ENCODE measurements at places on chromosomes 1 and 21.

DNA sequence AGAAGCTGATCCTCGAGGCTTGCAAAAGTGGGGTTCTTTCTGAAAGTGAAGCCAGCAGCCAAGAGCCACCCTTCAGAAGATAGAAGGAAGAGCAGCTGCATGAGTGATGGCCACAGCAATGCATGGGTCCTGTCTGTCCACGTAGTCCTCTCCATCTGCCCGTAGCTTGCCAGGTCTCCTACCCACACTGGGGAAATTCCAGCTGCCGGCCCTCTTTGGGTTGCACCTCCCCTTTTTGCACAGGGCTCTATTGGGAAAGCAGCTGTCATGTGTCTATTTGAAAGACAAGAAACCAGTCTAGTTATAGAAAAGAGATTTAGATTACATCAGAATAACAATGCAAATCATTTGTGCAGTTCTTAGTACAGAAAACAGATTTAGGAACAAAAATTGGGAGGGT lies 204.4 kb downstream of the GIPC2 start:
- DNase-seq = no peak

GRCh38 chr1:108570128-108570527 lies 10.2 kb downstream of the EEIG2 start:
- DNase-seq = peak; percentile 58

DNA sequence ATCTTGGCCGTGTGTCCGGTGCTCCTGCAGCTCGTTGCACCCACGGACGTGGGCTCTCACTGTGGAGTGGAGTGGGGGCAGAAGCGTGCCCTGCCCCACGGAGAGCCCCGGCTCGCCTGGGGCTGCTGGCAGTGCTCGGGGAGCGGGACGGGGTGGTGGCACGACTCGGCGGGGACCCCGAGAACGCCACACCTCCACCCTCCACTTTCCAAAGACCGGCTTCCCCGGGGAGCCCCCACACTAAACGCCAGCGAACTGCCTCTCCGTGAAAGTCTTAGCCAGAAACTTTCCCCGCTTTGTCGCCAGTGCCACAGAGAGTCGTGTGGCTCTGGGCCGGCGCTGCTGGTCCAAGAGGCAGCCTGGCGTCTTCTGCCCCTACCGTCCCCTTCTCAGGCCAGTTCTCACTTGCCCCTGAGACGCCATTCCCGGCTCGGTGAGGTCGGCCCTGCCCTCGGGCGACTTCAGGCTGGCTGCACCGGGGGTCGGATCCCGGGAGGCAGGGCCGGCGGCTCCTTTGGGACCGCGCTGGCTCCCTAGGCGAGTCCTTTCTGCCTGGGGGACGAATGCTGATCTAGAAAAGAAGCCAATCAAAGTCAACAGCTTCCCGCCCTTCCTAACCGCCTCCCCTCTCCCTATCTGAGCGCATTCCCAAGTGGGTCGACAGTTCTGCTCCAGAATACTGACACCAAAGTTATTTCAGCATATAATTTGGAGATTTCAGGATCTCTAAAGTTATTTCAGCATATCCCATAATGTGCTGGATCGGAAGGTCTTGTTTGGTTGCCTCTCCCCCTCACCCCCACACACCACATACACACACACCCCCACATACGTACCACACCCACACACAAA lies 2.6 kb upstream of the SAMD13 start:
- DNase-seq = peak; percentile 60

DNA sequence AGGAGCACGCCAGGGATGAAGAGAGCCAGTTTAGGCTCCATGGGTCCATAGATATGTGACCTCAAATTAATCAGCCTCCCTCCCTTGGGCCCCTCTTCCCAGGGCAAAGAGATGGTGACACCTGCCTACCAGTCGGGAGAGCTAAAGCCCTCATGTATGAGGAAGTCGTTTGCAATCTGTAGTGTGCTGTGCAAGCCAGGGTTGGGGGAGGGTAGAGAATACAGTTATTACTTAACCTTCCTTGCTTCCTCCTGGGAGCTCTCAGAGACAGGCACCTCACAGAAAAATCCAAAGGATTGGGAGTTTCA lies 4.0 kb downstream of the PGLYRP4 start:
- no peak for DNase-seq

DNA sequence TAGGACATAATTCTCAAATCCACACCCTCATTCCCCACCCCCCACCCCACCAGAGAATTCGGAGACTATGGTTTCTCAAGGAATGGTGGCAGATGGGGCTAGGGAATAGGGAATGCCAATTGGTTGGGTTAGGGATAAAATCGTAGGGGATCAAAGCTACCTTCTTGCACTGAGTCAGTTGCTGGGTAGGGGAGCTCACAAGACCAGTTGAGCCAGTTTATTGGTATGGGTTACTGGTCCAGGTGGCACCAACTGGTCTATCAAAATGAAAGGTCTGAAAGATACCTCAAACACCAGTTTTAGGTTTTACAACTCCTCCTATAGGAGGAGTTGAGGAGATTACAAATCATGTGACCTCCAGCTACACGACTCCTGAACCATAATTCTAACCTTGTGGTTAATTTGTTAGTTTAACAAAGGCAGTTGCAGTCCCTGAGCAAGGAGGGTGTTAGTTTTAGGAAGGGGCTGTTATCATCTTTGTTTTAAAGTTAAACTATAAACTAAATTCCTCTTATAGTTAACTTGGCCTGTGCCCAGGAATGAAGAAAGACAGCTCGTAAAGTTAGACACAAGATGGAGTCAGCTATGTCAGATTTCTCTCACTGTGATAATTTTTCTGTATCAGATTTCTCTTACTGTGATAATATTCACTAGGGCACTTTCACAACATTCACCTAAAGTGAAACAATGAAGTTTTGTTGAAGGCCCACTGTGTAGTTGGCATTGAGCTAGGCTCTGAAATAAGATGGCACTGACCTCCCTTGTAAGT lies 2.5 kb downstream of the SHISAL2A start:
- DNase-seq = peak; percentile 60

- DNase-seq = peak; percentile 44
Measured at GRCh38 chr1:17218939-17219338, 14.0 kb downstream of the PADI1 start.

DNA sequence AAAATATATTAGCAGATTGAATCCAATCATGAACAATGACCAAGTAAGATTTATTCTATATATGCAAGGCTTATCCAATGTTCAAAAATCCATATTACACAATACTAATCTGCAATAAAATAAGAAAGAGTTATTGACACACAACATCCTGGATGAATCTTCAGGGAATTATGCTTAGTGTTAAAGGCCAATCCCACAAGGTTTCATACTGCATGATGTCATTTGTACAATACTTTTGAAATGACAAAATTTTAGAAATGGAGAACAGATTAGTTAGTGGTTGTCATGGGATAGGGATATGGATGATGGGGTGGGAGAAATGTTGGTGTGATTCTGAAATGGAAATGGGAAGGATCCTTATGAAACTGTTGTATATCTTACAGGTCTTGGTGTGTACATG lies 425.7 kb downstream of the SIPA1L2 start:
- DNase-seq = no peak

DNA sequence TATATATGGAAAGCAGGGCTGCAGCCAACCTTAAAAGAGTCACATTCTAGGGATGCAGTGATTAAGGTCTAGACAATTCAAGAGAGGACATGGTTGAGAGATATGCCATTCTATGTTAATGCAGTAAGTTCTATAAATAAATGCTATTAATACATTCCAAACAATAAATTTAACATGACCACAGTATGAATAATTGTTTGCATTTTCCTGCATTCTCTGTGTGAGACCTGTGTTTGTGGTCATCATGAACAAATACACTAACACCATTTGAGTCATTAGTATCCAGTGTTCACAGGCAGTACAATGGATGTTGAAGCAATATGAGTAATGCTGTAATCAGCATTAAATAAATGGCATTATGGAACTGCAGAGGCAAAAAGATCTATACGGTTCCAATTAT lies 5.5 kb upstream of the ZRANB2 start:
- peak; percentile 25 for DNase-seq

DNA sequence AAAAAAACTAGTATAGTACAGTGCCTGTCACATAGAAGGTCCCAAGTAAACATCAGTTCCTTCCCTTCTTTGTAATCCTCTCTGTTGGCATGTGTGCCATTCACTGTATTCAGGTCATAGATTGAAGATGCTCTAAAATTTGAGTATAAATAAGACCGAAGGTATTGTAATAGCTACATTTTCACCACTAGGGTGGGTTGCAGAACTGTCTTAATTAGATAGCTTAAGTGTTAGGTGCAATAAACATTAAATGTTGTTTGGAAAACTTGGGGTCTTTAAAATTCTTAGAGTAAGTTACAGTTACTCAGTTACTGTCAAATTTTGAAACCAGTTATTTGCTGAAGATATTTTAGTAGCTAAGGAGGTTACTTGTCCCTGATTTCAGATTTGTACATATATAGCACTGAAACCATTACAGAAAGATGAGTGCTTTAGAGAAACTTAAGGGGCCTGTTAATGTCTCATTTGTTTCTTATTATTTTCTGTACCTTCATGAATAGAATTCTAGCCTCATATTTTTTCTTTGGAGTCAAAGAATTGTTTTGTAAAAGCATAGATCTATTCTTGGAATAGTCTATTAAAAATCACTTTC lies 24.3 kb downstream of the PER3 start:
- peak; percentile 67 for DNase-seq

- peak; percentile 41 for DNase-seq
Measured at GRCh38 chr1:110555807-110556470, 37.0 kb upstream of the KCNA10 start.

- DNase-seq = no peak
Measured at GRCh38 chr1:174988539-174988938, 11.2 kb upstream of the CACYBP start.

- DNase-seq = peak; percentile 65
Measured at GRCh38 chr1:6260433-6260934, 414 bp downstream of the GPR153 start.

- peak; percentile 35 for DNase-seq
Measured at GRCh38 chr1:26761217-26761616, 26.5 kb upstream of the PIGV start.

- no peak for DNase-seq
Measured at GRCh38 chr1:185942961-185943360, 208.8 kb downstream of the HMCN1 start.

GRCh38 chr1:168726719-168727118 lies 2.3 kb downstream of the DPT start:
- DNase-seq = no peak

DNA sequence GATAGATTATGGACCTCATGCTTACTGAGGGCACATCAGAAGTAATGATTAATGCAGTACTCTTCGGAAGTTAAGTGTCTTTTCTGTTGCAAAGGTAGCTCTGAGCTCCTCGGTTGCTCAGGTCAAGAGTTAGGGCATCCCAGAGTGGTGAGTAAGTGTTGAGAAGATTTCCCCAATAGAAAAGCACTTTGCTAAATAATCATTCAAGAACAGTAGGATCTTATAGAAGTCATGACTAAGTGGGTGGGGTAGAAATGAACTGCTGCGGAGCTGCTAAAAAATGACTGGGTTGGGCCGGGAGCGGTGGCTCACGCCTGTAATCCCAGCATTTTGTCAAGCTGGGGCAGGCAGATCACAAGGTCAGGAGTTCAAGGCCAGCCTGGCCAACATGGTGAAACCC lies 648.6 kb upstream of the CAMK1G start:
- DNase-seq = no peak

DNA sequence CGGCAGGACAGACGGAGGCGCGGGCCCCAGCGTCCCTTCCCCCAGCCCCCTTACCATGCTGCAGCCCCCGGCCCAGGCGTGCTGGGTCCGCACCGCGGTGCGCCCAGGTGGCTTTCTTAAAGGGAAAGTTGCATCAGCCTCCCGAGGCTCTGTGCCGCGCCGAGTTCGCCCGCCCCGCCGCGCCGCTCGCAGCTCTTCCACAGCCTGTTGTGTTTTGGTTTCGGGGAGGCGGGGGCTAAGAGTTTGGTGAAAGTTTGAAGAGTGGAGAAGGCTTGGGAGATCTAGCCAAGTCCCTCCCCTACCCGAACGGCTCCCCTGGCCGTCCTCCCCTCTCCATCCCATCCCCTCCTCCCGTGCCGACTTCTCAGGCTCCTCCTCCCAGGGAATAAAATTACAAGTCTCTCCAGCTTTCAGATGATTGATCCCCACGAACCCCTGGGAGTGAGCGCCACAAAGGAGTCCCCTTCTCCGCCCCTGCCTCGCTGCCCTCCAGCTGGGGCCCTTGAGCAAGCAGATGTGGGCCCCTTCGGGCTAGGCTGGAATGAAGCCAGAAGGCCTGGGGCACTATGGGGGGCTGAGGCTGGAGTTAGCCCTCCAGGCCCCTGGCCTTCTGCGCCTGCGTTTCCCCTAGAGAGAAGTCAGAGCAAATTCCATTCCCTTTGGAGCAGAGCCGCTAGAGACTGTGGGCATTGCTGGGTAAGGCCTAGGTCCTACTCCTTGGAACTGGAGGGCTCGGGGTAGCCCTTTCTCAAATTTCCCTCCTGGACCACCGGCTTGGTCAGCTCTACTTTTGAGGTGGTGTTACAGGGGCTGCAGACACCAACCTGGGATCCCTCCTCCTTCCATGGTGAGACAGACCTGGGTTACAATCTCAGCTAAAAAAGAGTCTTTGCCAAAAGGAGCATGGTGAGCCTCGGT lies at the start of gene SLC6A9:
Gene SLC6A9, minus strand, starts transcription at position 211 of the 918 bp plus-strand sequence. CDS start 7,185 bp downstream, outside the sequence.
- peak; percentile 73 for DNase-seq

DNA sequence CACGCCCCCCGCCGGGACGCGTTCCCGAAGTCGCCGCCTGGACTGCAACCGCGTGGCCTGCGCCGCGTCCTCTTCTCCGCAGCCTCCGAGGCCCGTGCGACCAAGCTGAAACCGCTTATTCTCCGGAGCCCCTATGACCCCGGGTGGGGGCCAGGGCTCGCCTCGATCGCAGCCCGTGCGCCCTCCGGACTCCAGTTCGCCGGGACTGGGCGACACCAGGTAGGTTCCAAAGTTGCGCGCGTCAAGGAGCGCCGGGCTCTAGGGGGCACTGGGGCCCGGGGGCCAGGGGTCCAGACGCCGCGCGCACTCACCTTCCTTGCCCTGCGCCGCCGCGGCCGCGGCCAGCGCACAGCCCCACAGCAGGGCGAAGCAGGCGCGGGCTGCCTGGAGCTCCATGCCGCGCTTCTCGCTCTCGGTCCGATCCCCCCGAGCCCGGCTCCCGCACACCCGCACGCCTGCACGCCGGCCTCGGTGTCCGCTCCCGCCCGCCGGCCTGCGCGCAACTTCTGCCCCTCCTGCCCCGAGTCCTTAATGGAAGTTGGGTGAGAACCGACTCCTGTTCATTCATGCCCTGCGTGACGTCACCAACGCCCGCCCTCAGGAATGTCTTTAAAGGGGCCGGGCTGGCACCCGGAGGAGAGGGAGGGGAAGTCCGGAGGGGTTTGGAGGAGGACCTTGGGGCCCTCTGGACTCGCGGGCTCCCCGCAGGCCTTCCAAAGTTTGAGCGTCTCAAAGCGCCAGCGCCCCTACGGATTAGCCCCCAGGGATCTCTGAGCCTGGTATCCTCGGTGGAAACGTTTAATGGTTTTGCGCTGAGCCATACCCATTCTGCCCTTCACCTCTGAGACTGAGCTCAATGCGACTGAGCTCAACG lies at the start of gene EPHA2:
Gene EPHA2, minus strand, starts transcription at position 533 of the 874 bp plus-strand sequence. Its CDS starts 137 bp downstream, at position 396.
- DNase-seq = peak; percentile 74

GRCh38 chr1:179706339-179706941 lies 36.7 kb upstream of the FAM163A start:
- DNase-seq = peak; percentile 81

GRCh38 chr1:243734308-243734695 lies 115.7 kb downstream of the AKT3 start:
- no peak for DNase-seq

Measured in DMS53 (cell line).